GM13977 (cell line): ENCODE measurements at places on chromosomes 5 and 9.
A peak's percentile ranks its signal among the peaks of the same experiment; 100 is the strongest.

DNA sequence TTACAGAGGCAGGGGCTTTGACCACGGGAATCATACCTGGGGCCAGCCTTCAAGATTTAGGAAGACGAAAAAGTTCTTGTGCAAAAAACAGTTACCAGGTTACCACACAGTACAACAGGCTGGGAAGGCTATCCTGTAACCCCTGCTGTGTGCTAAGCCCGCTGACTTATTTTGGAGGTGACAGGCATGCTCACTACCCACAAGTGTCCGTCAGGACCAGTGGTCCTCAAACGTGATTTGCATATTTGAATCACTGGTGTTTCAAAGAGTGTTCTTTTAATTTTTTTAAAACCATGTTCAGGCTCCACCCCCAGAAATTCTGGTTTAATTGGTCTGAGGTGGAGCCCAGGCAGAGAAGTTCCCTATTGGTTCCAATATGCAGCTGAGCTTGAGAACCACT lies 146.6 kb downstream of the TTLL11 start:
- DNase-seq = no peak

GRCh38 chr5:171162165-171162564 lies 146.9 kb upstream of the TLX3 start:
- no peak for DNase-seq

- DNase-seq = no peak
Observed at GRCh38 chr9:98838155-98838867, 30.8 kb downstream of the GALNT12 start.

DNA sequence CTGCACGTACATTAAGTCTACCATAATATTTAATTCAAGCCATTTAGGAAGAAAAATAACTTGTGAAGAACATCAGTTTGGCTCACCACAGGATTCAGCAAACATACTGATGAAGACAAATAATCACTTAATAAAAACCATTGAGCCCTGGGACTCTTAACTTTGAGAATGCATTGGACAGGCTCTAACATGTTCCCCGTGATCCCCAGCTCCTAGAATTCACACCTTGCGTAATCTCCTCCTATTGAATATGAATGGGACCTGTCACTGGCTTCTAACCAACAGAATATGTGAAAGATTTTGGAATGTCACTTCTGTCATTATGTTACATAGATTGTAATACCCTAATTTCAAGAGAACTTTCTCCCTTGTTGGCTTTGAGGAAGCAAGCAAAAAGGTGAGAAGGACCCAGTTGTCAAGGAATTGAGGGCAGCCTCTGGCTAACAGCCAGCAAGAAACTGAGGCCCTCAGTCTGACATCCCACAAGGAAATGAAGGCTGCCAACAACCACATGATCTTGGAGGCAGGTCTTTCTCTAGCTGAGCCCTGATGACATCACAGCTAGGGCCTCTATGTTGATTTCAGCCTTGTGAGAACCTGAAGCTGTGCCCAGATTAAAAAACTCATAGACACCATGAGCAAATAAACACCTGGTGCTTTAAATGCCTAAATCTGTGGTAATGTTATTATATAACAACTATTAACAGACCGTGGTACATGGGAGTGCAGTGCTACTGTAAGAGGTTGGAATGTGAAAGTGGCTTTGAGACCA lies 433.2 kb downstream of the SEMA5A start:
- no peak for DNase-seq

DNA sequence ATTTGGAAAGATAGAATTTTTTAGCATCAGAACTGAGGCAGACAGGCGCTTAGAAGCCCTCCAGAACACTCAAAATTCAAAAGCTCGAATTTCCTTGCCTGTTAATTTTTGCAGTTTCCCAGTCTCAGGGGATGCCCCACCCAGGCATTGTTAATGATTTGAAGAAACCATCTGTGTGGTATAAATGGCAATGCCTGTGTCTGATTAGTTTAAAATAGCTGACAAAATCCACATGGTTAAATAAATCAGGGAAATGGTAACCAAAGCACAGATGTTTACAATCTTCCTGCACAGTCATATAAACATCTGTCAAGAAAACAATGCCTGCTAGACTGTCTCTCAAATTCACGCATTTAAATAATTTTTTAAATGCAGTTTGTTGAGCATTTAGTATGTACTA lies 185.2 kb upstream of the RGMB start:
- no peak for DNase-seq

GRCh38 chr5:127870914-127871313 lies 167.7 kb downstream of the CCDC192 start:
- DNase-seq = no peak

DNA sequence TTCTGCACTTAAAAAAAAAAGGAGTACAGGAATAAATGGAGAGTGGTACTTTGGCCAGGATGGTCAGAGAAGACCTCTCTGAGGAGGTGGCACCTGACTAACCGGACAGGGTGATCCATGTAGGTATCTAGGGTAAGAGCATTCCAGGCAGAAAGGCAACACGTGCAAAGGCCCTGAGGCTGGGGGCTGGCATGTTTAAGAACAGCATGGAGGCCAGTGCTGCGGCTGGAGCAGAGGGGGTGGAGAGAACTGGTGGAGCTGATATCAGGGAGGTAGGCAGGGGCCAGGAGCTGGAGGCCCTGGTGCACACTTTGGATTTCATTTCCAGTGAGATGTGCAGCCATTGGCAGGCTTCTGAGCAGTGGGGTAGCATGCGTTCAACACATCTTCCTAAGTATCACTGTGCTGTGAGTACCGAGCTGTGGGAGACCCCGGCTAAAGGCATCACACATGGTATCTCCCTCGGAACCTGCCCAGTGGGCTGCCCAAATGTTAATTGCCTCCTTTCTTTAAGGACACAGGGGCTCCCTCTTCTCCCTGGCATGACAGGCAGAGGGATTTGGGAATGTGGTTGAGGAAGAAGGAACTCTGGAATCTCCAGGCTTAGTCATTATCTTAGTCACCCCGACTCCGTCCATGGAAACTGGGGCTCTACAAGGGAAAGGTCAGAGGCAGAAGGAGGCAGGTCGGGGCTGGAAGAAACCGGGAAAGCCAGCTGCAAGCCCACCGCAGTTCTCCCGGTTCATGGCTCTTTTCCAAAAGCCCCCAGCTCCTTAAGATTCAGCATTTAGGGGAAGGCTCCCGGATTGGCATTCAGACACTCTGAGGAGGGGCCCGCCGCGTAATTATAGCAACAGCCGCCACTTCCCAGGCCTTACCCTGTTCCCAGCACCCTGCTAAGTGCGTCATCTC lies 18.6 kb downstream of the SLC6A7 start:
- no peak for DNase-seq

GRCh38 chr5:56676091-56676768 lies 139.1 kb upstream of the MAP3K1 start:
- no peak for DNase-seq

- DNase-seq = no peak
Observed at GRCh38 chr5:73534011-73534644, 31.3 kb downstream of the ANKRA2 start.

DNA sequence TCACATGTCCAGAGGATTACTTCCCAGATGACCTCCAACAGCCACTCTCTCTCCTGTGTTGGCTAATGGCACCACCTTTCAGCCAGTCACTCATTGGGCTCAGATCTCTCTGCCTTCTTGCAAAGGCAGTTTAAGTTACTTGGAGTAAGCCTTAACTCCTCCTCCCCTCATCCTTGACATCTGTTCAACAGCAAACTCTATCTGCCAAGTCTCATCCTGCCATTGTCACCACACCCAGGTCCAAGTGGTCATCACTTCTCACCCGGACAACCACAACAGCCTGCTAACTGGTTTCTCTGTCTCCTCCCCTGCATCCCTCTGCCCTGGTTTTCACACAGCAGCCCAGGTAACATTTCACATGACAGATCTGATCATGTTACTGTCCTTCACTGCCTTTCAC lies 58.5 kb downstream of the DCP2 start:
- no peak for DNase-seq

DNA sequence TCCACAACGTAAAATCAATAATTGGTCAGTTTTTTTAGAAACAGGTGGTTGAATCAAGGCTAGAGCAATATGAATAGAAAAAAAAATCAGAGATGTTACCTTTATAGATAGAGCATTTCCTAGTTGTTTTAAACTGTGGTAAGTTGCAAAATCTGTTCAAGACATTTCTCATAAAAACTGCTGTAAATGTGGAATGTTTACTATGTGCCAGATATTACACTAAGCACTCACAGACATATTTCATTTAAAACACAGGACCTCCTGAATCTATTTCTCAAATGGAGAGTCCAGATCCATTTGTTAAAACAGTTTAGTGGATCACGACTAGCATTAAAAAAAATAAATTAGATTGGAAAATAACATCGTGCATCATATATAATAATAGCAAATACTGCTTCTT lies 570.0 kb upstream of the ZNF608 start:
- no peak for DNase-seq

GRCh38 chr5:80150731-80151130 lies 105.1 kb downstream of the SERINC5 start:
- DNase-seq = no peak

DNA sequence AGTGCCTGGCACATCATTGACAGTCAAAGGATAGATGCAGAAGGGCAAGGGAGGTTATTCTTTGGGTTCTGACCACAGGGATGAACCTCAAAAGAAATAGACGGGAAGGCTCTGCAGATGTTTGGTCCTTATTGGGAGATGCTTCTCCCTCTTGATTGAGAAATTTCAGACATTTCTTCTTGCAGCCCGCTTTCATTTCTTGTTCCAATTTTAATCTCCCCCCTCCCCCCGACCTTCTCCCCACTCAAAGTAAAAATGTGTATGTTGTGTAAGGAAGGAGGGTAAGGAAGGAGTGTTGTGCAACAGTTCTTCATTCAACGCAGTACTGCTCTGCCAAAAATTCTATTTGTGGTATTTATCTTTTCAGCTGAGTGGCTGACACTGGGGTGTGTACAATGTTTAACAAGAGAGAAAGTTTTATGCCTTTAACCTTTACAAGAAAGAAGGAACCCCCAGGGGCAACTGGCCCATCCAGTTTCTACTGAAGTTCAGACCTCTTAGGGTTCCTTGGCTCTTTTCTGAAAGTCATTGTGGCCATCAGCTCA lies 46.3 kb upstream of the TNFSF15 start:
- no peak for DNase-seq

GRCh38 chr9:304106-304505 lies 89.4 kb downstream of the DOCK8 start:
- no peak for DNase-seq

- no peak for DNase-seq
Observed at GRCh38 chr5:2129568-2130272, 247.0 kb upstream of the IRX4 start.

- DNase-seq = no peak
Observed at GRCh38 chr5:157309796-157310195, 43.9 kb downstream of the CYFIP2 start.

DNA sequence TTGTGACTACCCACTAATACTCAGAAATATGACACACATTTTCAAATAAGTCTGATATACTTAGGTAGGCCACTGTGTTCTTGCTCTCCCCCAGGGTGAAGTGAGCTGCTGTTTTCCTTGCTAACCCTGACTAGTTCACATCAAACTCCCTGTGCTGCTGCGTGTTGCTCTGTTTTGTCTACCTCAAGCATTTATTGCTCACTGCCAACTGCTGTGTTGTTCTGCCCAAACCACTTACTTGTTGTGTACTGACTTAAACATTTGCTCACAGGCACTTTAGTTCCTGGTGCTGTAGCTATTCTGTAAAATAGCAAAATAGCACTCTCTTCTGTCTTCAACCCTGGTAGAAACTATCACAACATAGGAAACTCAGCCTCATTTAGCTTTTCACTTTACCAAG lies 255.7 kb downstream of the HCN1 start:
- no peak for DNase-seq

DNA sequence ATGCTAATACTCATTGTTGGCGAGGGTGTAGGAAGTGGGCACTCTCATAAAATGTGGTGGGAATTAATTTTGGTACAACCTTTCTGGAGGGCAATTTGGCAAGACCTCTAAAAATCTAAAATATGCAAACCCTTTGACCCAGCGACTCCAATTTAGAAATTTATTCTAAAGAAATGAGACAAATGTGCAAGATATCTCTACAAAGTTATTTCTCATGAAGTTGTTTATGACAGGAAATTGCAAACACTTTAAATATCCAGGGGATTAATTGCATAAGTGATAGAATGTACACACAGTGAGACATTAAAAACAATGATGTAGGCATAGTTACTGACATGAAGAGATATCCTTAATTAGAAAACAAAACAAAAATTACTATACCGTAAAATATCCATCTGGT lies 246.3 kb upstream of the MAP3K1 start:
- no peak for DNase-seq

DNA sequence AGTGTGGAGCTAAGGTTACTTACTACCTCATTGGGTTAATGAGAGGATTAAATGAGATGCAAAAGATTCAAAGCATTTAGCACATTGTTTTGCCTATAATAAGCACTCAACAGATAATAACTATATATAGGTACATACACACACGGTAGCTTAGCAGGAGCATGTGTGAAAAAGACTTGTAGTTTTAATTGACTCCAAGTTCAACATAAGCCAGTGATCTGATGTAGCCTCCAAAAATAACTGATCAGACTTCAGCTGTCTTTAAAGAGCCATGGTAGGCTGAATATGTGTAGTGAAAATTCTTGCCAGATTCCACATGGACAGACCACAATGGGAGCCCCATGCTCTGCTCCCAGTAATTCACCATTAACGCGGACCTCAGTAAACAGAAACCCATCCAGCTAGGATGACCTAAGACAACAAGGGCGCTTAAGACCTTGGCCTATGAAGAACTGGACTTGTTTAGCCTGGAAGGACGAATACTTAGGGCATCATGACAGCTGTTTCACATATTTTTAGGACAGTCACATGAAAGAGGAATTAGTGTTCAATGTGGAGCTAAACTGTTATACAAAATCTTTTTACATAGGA lies 115.1 kb upstream of the ZNF366 start:
- DNase-seq = no peak

- no peak for DNase-seq
Observed at GRCh38 chr5:55441107-55441771, 93.5 kb downstream of the PLPP1 start.

DNA sequence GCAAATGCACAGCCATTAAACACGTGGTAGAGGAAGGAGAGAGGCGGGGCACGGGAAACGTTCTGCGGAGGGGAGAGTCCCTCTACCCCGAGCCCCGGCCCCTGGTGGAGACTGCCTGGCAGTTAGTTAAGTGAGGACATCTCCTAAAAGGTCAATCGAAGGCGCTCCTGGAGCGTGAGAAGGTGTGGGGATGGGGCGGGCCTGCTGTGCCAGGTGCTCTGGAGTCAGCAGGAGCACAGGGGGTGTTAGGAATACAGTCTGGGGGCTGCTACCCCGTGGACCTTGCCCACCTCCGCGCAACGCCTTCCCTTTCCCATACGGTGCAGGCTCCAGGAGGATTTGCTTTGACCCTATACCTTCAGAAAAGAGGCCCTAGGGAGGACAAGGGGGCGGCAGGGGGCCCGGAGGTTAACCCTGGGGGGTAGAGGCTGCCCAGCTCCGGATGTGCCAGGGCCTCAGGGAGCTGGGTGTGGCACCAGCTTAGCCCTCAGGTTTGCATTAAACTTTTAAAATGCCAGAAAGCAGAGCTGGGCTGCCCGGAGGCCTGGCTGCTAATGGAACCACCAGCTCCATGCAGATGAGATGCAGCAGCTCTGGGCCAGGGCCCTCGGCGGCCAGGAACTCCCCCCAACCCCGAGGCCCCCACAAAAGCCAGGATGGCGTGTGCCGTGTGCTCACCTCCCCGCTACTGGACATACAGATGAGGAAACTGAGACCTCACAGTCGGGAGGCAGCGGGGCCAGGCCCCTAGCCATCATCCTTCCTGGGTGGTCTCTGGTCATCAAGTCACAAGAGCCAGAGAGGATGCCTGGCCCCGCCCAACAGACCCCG lies 39.2 kb downstream of the NACC2 start:
- peak; percentile 44 for DNase-seq
